ENCODE measurements at places on chromosomes 4 and X.

DNA sequence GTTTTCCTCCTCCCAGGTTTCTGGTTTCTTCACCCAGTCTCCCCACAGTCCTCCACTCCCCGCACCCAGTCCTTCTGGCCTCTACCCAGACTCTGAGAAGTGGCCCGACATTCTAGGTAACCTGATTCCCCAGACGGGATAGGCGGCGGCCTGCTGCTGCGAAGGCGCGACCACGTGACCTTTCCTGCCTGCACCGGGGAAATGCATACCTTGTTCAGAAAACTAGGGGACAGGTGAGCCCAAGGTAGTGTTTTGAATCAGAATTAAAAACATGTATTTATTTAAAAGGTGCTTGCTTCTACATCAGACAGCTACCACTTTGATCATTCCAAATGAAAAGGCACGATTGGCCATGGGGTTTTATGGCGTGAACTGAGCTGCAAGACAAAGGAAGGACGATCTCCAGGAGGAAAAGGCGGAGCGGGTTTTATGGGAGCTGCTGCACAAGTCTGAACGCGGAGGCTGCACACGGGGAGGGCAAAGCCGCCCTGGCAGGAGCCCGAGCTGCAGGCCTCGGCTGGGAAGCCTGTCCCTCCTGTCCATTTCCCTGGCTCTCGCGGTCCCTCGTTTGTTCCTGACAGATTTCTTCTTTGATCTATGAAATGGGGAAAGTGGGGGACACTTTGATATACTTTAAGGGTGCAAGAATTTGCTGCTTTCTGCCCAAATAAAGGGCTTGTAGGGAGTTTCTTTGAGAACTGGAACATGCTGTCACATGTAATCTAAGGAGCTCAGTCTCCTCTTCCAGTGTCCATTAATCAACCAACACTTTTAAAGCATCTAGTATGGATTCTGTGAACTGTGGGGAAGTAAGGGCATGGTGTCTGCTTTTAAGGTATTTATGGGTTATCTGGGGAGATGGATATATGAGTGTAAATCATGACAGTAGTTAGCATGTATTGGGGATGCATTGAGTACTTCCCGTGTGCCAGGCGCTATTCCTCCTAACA, 150.9 kb downstream of the SPRY1 start:
- DNase-seq, result no peak

- DNase-seq, result no peak
Measured at GRCh38 chr4:1567808-1568581, 116.1 kb downstream of the FAM53A start.

- DNase-seq, result no peak
Measured at GRCh38 chrX:10851809-10852208, 231.4 kb upstream of the MID1 start.

DNA sequence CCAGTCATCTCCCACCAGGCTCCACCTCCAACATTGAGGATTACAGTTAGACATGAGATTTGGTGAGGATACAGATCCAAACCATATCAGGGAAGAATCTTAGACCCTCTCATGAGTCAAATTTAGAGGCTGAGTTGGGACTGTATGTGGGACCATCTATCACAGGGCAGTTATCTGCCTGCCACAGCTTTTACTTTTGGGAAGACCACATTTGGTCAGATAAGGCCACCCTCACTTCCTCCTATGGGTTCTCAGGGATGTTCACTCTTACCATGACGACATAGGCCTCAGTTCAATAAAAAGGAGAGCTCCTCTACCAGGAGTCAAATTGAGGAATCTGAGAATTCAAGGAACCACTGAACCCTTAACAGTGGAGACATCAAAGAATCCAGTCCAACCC, 2.1 kb downstream of the MAGEB2 start:
- no peak for DNase-seq

GRCh38 chrX:39946822-39947221, 150.9 kb downstream of the BCOR start:
- DNase-seq, result no peak

GRCh38 chr4:100244347-100244746, 54.1 kb upstream of the DDIT4L start:
- no peak for DNase-seq

- DNase-seq, result no peak
Measured at GRCh38 chrX:151970661-151971060, 3.8 kb downstream of the GABRE start.

GRCh38 chr4:155711556-155711955, 44.9 kb downstream of the GUCY1A1 start:
- no peak for DNase-seq

DNA sequence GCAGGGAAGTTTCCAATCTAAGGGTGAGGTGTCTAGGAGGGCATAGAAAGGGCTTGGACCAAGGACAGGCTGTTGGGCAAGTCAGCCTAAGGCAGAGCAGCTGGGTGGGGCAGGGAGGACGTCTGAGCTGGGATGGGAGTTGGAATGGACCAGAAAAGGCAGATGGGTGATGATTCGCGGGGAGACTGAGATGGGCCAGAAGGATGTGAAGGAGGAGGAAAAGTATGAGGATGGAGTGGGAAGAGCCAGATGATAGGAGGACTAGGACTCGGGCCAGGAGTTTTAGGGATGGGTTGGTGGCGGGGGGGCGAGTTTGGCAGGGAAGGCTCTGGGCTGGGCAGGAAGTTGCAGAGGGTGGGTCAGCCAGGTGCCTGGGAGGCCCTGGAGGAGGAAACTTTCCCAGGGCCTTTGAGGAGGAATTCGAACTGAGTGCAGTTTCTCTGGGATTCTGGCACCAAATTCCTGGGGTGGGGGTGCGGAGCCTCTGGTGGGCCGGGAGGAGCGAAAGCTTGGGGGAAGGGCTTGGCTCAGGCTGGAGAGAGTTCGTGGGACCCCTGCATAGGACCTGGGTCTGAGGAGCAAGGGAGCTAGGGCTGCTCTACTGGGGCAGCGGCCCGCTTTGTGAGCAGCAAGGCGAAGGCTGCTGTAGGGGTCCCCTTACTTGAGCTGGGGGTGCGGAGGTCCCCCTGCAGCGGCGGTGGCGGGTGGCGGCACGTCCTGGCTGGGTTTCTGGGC, 8.7 kb upstream of the TIMP1 start:
- no peak for DNase-seq

DNA sequence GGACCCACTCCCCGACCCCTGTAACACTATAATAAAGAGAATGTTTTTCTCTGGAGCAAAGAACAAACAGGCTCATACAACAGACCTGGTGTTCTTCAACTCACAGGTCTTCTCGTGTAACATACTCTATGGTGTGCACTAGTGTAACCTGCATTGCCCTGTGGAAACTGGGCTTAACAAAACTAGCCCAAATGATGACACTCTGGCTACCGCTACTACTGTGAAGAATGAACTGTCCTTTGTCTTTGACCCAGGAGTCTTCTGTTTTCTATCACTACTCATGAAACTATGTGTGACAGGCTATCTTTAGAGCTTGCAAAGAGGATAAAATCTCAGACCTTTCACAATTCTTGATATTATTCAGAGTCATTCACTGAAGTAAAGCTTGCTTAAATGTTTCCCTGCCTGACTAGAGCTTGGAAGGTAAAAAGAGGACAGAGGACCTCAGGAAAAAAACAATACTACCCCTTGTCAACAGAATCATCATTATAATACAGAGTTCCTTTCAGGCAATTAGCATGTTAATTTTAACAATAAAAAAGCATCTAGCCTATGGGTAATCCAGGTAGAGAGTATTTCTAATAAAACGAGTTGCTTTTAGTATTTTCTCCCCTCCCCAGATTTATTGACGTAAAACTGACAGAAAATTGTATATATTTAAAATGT, 59.2 kb downstream of the FSTL5 start:
- DNase-seq, result no peak

DNA sequence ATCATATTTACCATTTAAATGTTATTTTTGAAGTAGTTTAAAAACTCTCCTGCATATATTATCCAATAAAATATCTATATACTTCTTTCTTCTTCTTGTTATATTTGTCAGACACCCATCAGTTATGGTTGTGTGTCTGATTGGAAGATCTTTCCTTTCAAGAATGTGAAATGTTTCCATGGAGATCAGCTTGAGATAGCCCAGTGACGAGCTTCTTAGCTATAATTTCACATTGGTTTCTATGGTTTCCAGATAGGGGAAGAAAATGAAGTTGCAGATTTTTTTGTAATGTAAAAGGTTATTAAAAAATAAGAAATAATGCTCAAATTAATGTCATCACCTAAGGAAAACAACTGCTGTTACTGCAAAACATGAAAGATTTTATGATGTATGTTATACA, 189.0 kb downstream of the COX7B2 start:
- no peak for DNase-seq

DNA sequence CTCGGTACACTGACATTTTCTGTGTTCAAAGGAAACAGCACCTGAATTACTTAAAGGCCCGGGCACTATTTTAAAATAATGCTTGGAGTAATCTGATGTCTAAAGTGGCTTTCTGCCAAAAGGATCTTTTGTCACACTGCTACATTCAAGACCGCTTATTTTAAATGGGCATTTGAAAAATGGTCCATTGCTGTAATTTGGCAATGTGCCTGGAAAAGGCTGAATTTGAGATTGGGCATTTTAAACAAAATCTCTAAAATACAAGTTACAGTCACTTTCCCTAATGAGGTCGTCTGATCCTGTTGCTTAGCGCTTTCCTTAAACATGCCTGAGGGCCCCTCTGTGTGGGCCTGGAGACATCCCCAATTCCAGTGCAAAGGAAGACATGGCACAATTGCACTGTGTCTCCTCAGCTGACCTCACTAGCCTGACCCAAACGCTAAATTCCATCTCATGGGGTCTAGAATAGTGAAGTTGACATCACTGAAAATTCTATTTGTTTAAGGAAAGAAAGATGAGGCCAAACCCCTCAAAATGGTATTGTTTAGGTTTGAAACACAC, 214.2 kb downstream of the GPC3 start:
- no peak for DNase-seq
